IMR-90 (cell line): ENCODE measurements at places on chromosomes 7 and 10.

GRCh38 chr7:88759230-88760135 lies at the start of gene ZNF804B:
Gene ZNF804B (plus strand): TSS chr7:88759700. CDS start chr7:88759977, 277 bp downstream.
- no peak for DNase-seq

GRCh38 chr7:143447466-143447865 lies 4.2 kb downstream of the TAS2R60 start:
- DNase-seq = no peak

DNA sequence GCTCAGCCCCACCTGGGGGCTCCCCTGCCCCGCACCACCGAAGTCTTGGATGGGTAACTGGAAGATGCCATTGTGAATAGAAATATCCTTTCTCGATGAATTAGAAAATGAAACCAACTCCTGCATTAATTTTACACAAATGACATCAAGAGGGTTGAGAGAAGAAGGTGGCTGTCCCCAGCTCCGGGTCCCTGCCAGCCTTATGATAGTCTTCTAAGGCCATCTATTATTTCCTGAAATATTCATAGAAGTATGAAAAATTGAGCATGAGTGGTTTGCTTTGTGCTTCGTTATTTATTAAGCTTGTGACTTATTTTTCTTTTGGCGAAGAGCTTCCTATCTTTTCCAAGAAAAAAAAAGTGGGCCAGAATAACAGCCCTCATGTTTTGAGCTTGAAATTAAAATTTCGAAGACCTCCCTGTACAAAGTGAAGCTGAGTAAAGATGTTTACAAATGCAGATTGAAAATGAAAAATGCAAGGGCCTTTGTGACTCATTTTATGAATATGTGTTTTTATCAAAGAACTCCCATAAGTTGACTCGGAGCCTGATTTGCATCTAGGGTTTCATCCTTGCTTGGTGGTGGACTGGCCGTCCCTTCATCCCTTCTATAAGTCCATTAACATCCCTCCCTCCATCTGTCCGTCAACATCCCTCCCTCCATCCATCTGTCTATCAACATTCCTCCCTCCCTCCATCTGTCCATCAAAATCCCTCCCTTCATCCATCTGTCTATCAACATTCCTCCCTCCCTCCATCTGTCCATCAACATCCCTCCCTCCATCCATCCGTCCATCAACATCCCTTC lies 20.5 kb upstream of the CFAP46 start:
- DNase-seq = peak; percentile 51

- DNase-seq = no peak
Measured at GRCh38 chr10:128210215-128211063, 84.2 kb upstream of the MKI67 start.

DNA sequence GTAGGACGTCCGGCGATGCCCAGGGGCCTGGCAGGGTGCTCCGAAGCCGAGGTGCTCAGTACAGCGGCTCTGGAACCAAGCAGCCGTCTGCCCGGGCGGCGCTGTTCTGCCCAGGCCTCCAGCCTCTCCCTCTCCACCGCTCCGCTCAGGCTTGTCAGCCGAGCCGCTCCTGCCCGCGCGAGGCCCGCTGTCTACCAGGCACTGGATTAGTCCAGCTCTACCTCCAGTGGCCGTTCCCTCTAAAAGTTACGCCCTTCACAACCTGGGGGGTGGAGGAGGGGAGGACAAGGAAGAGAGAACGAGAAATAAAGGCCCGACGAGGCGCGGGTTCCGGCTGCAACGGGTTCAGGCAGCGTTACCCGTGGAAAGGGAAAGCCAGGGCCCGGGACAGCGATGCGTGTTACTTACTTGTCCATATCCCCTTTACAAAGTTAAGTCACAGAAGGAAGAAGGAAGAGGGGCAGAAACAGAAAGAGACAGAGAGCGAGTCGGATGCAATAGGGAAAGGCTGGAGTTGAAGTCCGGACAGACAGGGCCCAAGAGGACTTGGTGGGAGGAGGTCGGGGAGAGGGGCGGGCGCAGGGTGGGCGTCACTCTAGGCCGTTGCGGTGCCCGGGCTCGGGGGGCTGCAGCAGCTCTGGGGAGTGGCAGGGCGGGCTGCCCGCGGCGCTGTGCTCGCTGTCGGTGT lies 2.8 kb downstream of the SP8 start:
- no peak for DNase-seq

DNA sequence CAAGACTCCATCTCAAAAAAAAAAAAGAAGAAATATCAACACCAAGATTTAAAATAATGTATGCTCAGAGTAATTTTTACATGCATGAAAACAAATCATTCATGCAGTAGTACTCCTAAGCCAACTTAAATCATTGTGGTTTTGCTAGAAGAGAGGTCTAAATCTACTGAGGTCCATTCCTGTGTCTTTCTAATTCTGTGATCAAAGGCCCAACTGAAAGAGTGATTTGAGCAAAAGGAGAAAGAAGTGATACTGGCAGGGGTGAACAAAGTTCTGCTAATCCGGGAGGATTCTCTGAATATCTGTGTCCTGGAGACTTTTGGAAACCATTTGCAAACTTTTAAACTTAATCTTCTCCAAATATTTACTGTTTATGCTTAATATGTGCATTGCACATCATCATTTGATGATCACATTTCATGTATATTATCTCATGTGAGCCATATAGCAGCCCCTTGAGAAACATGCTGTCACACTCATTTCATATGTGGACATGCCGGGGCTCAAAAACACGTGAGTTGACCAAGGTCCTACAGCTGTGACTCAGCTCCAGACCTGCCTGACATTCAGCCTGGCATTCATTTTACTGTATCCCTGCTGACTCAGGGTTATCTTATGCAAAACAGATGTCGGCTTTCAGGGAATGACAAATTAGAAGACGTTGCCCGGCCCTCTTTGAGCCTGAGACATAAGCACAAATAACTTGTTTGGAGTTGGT lies 76.4 kb downstream of the FAM107B start:
- DNase-seq = peak; percentile 83

DNA sequence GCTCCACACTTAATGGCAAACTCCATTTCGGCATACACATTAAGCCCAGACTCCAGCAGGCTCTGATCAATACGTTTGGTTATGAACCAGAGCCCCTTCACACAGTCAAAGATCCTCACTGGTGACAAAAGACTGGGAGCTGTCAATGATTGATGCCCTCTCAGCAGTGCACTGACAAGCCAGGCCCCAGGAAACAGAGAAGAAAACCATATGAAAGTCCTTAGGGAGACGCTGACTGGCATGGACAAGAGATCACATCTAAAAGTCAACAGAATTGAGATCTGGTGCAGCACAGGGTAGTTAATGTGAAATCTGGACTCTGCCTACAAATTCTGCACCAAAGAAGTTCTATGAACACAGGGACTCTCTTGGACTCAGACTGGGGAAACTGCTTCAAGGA lies 600.9 kb upstream of the NRP1 start:
- DNase-seq = no peak

- peak; percentile 71 for DNase-seq
Measured at GRCh38 chr10:68871105-68871711, 29.9 kb upstream of the DDX50 start.

GRCh38 chr10:5741276-5741675 lies 56.6 kb downstream of the TASOR2 start:
- DNase-seq = no peak

DNA sequence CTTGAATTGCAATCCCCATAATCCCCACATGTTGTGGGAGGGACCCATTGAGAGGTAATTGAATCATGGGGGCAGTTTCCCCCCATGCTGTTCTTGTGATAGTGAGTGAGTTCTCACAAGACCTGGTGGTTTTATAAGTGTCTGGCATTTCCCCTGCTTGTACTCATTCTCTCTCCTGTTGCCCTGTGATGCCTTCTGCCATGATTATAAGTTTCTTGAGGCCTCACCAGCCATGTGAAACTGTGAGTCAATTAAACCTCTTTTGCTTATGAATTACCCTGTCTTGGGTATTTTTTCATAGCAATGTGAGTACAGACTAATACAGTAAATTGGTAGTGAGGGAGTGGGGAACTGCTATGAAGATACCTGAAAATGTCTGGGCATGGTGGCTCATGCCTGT lies 65.0 kb downstream of the ANKRD7 start:
- DNase-seq = no peak

GRCh38 chr10:102185811-102186527 lies 33.8 kb downstream of the NOLC1 start:
- DNase-seq = no peak

DNA sequence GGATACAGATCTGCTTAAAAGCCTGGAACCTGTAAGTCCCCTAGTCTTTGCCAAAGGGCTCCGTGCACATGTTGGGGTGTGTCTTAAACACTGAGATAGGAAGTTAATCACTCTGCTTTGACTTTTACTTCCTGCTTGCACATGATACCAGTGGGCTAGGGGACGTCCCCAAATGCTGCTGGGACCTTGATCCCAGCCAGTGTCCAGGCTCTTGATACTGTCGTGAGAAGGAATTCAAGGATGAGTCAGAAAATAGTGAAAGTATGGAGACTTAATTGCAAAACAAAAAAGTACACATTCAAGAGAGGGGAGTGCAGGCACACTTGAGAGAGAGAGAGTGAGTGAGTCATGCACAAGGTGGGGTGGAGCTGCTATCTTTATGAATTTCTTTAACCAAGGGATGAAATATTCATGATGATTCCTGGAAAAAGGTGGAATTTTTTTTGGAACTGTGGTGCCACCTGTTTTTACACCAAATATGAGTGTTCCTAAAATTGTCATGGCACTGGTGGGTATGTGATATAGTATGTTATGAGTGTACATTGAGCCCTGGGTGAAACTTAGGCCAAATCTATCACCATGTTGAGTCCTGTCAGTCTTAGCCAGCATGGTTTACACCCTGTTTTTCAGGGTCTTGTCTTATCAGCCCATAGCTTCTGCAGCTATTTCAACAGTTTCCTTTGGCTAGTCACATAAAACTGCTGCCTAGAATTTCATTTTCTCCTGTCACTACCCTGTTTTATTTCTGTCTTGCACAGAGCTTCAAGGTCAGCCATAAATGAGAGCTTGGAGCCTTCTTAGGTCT lies 88.3 kb upstream of the CYP26C1 start:
- peak; percentile 90 for DNase-seq

DNA sequence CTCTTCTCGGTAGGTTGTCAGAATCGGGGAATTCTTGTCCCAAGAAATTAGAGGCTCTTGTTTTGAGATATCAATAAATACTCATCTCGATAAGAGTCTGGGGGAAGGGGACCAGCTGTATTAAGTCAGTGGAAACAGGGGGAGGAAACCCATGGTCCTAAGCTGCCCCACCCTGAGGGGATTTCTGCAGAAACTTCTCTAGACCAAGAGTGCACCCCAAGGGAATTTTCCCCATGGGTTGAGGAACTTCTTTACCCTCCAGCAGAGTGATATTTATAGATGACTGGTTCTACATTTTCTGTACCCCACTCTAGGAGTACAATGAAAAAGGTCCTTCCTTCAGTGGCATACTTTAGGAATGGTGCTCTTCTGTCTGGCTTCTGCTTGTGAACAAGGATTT lies 627.2 kb downstream of the KCNMA1 start:
- no peak for DNase-seq

- DNase-seq = no peak
Measured at GRCh38 chr10:44848211-44848610, 62.9 kb upstream of the TMEM72 start.
